ENCODE measurements at places on chromosomes 12 and 14.
A peak's percentile ranks its signal among the peaks of the same experiment; 100 is the strongest.

DNA sequence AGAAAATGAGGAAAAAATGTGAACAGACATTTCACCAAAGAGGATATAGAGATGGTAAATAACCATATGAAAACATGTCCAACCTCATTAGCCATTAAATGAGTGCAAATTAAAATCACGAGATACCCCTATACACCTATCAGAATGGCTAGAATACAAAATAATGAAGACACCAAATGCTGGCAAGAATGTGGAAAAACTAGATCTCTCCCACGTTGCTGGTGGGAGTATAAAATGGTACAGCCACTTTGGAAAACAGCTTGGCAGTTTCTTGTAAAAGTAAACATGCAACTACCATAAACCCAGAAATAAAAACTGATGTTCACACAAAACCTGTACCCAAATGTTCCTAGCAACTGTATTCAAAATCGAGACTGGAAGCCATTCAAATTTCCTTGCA lies 38.3 kb upstream of the TCL1B start:
- DNase-seq: no peak

GRCh38 chr12:117019866-117020265 lies 79.3 kb downstream of the TESC start:
- no peak for DNase-seq

- no peak for DNase-seq
Measured at GRCh38 chr12:16796168-16796567, 190.2 kb upstream of the LMO3 start.

GRCh38 chr12:15796493-15797141 lies 7.4 kb upstream of the EPS8 start:
- DNase-seq: no peak

GRCh38 chr12:112518365-112518735 lies 99.6 kb downstream of the PTPN11 start:
- DNase-seq: no peak

GRCh38 chr14:61091657-61092273 lies 110.7 kb downstream of the SLC38A6 start:
- DNase-seq: no peak

DNA sequence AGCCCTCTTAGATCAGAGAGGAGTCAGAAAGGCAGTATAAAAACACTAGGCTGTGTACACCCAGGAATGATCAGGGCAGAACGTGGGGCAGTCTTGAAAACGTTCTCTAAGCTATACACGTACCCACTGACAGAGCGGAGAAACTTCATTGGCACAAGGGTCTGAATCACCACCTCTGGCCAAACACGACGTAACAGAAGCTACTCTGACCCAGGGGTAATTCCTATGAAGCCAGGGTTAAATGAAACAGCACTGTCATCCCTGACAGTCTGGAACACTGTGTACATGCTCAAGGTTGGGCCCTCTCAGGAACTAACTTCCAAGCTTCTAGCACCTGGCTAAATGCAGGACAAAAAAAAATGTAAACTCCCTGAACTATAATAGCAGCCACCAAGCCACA lies 38.4 kb downstream of the PARP11 start:
- DNase-seq: no peak

- no peak for DNase-seq
Measured at GRCh38 chr12:66170606-66171005, 810 bp upstream of the TMBIM4 start.

GRCh38 chr14:55102141-55102621 lies 26.9 kb upstream of the LGALS3 start:
- peak; percentile 76 for DNase-seq

DNA sequence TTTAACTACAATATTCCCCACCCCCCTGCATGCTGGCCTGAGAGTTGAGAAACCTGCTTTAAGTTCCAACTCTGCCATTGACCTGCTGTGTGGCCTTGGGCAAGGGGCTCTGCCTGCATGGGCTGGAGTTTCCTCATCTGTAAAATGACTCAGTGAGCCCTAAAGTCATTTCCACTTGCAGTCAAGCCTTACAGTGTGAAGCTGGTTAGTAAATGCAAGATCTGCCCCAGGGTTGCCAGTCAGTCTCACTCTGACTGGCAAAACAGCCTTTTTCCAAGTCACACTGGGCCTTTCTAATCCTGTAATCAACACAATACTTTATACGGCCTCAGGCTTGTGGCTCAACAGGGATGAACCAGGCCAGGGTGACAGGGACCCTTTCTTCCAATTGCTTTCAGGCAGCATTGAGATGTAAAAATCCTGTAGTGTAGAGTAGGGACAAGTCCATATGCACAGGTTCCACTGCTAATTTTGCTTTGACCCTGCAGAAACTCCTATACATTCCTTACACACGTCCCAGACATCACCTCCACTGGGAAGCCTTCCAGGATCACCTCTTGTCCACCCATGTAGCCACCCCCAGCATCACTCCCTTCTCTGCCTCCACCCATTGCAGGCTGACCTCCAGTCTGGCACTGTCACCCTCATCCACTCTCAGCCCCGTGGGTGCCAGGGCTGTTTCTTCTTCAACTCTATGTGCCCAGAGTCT lies 42.6 kb upstream of the PRIMA1 start:
- no peak for DNase-seq

GRCh38 chr12:29067430-29067829 lies 81.6 kb upstream of the FAR2 start:
- DNase-seq: no peak

- peak; percentile 86 for DNase-seq
Measured at GRCh38 chr14:100221533-100222223, 17.3 kb upstream of the YY1 start.

GRCh38 chr14:101336183-101336582 lies 225.1 kb upstream of the DIO3 start:
- no peak for DNase-seq

DNA sequence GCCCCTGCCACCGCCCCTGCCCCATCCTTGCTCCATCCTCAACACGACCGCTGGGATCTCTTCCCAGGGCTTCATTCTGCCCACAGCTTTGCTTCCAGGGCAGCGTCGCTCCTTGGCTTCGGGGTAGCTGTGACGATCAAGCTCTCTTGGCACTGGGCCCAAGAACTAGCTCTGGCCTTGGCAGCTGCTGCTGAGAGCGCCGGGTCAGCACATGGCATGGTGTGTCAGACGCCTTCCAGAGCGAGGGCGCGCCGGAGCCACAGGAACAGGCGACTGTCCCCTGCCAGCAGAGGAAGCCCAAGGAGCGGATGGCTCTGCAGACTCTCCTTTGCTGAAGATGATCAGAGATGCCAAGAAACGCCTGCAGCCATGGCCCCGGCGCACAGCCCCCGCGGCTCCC lies 15.9 kb downstream of the RAB35 start:
- no peak for DNase-seq

DNA sequence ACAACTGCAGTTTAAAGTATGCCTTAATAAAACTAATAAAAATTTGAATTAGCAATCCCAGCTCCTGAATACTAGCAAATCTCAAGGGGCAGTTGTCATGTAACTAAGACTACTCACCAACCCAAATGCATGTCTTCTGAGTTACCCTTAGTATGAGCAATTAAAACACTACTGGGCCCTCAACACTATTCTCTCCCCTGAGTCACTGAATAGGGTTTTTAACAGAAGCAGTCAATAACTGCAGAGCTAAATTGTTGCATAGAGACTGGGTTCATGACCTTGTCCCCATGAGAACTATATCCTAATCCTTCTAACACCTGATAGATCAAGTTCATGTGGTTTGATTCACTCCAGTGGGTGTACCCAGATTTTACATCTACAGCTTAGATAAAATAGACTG lies 38.8 kb downstream of the MDM1 start:
- DNase-seq: no peak

- no peak for DNase-seq
Measured at GRCh38 chr14:102949801-102950451, 27.5 kb downstream of the AMN start.

DNA sequence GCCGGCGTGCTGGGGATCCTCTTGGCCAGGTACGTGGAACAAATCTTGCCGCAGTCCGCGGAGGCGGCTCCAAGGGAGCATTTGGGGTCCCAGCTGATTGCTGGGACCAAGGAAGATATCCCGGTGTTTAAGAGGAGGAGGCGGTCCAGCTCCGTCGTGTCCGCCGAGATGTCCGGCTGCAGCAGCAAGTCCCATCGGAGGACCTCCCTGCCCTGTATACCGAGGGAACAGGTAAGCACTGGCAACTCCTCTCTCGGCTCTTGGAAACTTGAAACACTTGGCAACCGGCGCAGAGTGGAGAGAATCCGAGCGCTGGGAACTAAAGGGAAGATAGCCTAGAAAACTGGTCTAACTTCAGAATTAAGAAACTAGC lies 1.7 kb downstream of the PDE3A start:
- DNase-seq: no peak

DNA sequence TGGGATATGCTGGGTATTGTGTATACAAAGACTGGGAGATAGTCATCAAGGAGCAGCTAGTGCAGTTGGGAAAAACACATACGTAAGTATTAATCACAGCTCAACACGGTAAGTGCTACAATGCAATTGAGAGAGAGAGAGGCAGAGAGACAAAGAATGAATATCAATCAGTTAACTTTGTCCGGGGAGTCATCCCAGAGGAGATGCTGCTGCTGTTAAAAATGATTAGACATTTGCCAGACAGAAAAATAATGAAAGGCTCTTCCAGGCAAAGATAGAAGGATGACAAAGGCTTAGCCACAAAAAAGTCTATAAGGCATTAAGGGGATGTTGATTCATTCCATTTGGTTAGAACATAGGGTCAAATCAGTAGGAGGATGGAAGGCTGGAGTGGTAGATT lies 45.1 kb downstream of the AKAP6 start:
- DNase-seq: no peak

DNA sequence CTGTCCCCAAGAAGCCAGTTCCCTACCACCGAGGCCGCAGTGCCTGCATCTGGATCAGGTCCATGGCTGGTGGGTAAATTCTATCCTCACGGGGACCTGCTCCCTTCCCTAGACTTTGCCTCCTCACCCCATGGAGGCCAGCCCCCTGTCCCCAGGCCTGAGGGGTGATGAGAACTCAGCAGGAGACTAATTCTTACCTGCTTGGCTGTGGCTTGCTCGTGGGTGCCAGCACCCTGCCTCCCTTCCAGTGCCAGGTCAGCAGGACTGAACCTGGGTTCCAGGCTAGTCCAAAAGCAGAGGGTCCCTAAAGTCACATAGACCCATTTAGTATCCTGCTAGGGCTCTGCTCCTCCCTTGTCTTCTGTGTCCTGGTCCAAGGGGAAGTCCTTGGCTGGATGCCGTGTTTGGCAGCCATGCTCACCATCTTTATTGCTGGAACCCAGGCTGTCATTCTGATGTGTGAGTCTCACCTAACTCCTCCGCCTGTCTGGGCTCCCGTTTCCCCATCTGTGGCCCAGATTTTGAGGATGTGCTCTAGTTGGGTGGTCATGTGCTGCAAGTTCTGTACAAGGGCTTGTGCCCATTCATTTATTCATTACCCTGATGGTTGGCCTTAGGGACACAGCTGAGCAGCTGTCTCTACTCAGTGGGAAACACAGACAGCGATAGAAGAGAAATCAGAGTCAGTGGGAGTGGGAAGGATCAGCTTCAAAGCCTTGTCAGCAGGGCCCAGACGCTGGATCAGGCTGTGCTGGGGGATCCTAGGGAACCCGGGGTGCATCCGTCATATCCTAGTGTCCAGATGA lies 949 bp downstream of the PLBD2 start:
- DNase-seq: no peak

DNA sequence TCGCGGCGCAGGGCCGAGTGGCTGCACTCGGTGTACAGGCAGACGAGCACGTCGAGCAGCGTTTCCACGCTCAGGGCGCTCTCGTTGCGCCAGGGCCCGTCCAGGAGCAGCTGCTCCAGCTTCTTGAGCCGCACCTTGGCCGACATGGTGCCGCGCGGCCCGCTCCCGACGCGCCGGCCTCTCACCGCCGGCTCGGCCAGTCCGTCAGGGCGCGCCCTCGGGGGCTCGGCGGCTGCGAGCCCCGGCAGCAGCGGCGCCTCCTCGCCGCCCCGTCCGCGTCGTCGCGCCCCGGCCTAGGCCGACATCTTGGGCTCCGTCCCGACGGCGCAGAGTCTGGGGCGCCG lies 349 bp downstream of the CDC42BPB start:
- DNase-seq: no peak

DNA sequence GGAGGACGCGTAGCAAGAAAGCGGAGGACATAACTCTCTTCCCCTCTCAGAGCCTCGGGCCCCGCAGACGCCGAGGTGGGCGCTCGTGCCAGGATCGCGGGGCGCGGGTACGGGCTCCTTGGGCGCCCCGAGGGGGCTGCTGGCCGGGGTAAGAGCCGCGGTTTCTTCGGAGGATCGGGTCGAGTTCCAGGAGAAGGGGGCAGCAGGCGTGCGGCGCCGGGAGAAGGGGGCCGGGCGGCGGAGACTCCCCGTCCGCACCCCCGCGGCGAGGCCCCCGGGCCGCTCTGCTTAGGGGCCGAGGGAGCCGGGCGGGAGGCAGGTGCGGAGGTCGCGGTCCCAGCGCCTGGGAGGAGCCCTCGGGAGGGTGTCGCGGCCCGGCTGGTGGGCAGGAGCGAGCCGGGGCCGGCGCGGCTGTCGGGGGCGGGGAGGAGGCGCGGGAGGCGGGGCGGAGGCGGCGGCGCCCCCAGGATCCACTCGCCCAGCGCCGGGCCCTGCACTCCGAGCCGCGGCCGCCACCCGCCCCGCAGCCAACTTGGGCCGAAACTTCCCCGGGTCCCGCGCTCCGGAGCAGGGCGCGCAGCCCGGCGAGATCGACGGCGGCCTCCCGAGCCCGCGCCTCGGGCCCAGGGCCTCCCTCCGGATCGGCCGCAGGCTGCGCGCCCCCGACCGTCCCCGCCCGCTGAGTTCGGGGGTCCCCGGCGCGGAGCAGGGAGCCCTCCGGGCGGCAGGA lies 64.4 kb downstream of the FBXL14 start:
- no peak for DNase-seq

GRCh38 chr14:32561520-32561919 lies 232.4 kb downstream of the AKAP6 start:
- DNase-seq: no peak

- DNase-seq: peak; percentile 34
Measured at GRCh38 chr12:123264642-123265041, 7.0 kb downstream of the CDK2AP1 start.

DNA sequence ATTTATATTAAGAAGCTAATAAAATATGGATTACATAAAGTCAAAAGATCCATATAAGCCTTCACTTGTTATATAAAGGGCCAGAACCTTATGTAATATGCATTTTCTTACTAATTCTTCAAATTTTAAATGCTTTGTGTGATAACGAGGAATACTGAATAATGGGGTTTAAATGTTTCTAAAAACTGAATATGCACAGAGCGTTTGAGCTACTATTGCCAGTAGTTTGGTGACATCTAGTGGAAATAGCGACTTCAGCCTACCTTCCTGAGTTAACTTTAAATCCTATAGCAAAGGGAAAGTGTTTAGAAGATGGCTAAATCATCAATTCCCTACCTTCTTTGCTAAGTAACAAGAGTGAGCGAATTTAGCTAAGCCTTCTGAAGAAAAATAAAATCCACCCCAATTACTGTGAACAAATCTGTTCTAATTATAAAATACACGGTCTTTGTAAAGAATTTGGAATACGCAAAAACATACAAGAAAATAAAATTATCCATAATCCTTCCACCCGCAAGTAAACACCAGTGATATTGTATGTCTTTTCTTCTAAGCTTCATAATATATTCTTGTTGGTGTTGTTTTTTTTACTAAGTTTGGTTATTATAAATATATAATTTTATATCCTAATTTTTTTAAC lies 115.5 kb upstream of the G2E3 start:
- no peak for DNase-seq
